ENCODE measurements at places on chromosomes 13 and 19.
A peak's percentile ranks its signal among the peaks of the same experiment; 100 is the strongest.

DNA sequence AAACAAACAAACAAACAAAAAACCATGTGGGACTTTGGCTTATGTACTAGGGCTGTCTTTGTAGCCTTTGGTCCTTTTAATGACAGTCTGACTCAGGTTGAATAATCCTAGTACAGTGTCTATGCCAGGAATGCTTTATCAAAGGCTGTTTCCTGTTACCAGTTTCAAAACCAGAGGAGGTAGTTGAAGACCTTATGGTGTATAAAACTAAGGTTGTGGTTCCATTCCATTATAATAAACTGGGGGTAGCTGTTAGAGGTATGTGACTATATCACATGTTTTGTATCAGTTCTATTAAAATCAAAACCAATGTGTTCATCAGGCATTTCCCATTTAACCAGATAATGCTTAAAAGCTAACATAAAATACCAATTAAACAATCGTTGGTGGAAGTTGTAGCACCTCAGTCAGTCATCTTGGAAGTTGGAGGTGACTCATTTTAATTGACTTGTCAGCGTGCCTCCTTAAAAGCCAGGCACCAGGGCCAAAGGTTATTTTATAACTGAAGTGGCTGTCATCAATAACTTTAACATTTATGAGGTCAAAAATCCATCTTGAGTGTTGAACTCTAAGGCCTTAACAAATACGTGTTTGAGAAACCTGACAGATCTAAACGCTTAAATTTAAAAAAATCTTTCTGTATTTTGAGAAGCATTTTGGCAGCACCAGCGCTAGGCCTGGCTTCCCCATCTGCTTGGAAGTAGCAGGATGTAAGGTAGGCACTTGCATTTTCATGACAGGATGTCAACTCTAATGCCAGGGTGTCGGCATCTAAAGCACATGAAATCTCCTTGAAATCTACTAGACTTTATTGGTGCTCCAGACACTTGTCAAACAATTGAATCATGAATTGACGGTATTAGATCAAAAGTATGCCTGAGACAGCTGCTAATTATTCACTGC, 162.5 kb downstream of the LMO7 start:
- no peak for DNase-seq

- DNase-seq, result no peak
Observed at GRCh38 chr19:7852851-7853769, 21.1 kb downstream of the PRR36 start.

DNA sequence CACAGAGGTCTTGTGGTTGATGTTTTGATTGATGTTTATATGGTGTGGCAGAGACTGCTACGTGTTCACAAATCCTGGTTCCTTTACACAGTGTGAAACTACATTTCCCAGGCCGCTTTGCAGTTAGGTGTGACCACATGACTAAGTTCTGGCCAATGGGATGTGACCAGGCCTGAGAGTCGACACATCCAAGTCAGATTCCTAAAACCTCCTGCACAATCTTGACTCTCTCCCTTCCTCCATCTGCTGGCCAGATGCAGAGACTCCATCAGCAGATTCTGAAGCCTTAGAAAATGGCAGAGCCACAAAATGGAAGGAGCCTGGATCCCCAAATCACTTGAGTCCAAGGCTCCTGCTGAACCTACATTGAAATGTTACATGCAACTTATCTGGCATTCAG, 12.6 kb downstream of the CD37 start:
- no peak for DNase-seq

GRCh38 chr13:98239162-98240076, 62.4 kb upstream of the RNF113B start:
- no peak for DNase-seq

DNA sequence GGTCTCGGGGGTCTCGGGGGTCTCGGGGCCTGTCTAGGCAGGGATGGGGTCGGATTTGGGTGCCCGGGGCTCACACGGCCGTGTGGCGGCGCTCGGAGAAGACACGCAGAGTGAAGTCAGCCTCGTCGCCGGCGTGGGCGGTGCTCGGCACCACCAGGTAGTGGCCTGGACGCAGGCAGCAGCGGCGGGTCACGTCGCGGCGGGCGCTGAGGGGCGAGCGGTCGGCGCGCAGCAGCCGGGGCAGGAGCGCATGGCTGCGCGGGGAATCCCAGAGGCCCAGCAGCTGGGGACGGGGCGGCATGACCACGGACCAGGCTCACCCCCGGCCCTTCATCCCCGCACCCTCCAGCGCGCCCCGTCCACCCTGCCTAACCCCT, 8.2 kb downstream of the CAPN12 start:
- no peak for DNase-seq

- no peak for DNase-seq
Observed at GRCh38 chr13:46672338-46673090, 119.5 kb downstream of the LRCH1 start.

GRCh38 chr13:41995946-41996345, 35.0 kb upstream of the VWA8 start:
- no peak for DNase-seq

- peak; percentile 17 for DNase-seq
Observed at GRCh38 chr19:38049105-38049649, 142.2 kb downstream of the SIPA1L3 start.

- DNase-seq, result no peak
Observed at GRCh38 chr19:31781542-31781941, 432.3 kb upstream of the TSHZ3 start.

DNA sequence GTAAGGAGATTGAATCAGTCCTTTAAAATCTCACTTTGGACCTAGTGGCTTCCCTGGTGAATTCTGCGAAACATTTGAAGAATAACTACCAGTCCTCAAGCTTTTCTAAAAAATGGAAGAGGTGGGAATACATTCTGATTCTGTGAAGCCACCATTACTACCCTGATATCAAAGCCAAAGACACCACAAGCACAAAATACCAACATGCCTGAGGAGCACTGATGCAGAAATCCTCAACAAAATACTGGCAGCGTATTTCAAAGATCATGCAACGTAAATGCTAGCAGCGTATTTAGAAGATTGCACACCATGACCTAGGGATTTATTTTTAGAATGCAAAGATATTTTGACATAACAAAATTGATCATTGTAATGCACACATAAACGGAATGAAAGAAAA, 14.4 kb downstream of the ATP4B start:
- DNase-seq, result no peak

- DNase-seq, result no peak
Observed at GRCh38 chr19:16506961-16507360, 10.8 kb downstream of the C19orf44 start.

Measured in stimulated activated CD4-positive, alpha-beta T cell treated with anti-CD3 and anti-CD28 coated beads, Interleukin-1b, Interleukin-23, amount 100 ng/mL, for 1 hour (primary cell).